Activated CD4-positive, CD25-positive, alpha-beta regulatory T cell treated with anti-CD3 and anti-CD28 coated beads, Interleukin-2, amount 50 U/mL, for 16 hours (primary cell): ENCODE measurements at places on chromosomes 5 and 9.

- no peak for DNase-seq
Observed at GRCh38 chr9:35914301-35914807, 5.1 kb downstream of the SPAAR start.

GRCh38 chr5:135488727-135489465 lies 36.7 kb upstream of the TIFAB start:
- DNase-seq = no peak

DNA sequence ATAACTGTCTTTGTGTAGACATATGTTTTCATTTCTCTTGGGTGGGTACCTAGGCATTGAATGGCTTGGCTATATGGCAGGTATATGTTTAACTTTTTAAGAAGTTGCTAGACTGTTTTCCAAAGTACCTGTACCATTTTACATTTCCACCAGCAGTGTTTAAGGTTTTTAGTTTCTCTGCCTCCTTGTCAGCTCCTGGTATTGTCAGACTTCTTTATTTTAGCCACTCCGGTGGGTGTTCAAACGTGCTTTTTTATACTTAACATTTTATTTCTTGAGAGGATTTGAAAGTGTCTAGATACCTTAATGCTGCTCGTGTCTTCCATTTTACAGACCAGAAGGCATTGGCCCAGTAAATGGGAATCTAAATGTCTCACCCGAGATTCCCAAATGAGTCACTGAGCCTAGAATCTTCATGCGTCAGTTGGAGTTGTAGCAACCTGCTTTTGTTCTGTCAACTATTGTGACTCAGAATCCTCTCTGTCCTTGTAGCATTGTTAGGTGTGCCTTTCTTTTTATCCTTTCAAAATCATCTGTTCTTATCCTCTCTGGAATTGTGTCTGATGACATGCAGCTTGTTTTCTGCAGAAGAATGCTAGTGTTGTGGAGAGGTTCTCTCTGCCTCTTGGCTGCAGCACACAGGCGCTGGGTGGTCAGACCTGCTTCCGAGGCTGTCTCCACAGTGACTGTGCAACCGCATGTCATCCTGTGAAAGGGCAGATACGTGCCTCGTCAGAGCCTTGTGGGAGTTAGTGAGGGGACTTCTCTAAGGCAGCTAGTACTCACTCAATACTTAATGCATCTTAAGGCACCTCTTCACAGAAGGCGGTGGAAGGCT lies 291.8 kb downstream of the AOPEP start:
- DNase-seq = no peak

DNA sequence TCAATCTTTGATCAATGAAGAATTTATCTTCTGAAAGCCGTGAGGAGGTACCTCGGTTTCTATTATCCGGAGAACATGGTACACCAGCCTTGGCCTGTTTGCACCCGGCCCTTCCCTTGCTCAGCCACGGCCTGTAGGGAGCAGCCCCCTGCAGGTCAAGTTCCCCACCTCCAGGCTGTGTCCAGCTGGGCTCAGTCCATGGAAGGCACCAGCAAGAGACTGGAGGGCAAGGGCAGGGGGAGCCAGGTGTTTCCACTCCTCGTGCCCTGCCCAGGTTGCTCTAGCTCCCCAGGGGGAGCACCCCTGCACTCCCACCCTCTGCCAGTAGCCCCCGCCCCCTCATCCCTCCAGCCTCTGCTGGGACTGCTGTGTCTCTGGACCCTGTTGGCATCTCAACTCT lies 87.3 kb upstream of the ADAMTS2 start:
- DNase-seq = no peak

DNA sequence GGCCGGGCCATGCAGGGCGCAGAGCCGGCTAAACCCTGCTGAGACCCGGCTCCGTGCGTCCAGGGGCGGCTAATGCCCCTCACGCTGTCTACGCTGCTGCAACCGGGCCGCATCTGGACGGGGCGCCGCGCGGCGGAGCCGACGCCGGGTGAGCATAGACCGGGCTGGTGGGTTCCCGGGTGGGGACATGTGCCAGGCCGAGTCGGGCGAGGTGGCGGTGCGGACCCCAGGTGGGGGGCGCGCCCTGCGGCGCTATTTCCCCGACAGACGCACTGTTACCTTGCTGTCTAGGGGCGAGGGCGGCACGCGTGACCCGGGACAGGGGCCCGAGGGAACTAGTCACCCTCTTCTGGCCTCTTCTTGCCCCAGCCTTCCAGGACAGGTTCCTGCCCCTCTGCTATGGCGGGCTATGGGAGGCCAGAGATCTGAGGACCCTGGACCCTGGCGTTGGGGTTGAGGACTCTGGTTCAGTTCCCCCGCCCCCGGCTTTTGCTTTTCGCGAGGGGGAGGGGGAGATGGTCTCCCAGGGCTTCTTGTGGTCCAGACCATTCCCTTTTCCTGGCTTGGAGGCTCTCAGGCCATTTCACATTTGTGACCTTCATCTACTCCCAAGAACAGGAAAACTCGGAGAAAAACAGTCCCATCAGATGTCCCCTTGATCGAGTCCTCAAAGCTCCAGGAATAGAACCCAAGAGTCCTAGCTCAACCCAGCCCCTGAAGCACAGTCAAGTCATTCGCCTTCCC lies 536 bp downstream of the SLC27A4 start:
- no peak for DNase-seq

DNA sequence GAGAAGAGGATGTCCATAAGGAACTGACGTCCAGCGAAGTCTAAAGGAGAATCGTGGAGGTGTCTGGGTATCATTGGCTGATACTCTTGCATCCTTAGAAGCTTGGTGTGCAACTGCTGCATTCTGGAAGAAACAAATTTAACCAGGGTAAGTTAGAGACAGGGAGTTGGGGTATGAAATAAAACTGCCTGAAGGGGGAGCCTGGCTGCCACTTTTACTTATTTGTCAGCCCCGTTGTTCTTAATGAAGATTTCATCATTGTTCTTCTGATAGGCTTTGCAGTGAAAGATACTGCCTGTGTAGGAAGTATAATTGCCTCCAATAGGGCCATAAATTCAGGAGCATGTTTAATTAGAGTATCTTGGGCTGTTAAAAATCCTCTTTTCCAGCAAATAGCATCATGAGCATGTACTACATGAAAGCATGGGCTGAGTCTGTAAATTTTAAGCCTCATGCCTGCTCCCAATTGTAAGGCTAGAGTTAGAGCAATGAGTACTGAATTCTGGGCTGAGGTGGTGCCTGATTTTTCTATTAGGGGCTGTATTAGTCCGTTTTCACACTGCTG lies 1264.5 kb upstream of the ACO1 start:
- no peak for DNase-seq

GRCh38 chr5:5751498-5751897 lies 329.0 kb downstream of the ICE1 start:
- no peak for DNase-seq

DNA sequence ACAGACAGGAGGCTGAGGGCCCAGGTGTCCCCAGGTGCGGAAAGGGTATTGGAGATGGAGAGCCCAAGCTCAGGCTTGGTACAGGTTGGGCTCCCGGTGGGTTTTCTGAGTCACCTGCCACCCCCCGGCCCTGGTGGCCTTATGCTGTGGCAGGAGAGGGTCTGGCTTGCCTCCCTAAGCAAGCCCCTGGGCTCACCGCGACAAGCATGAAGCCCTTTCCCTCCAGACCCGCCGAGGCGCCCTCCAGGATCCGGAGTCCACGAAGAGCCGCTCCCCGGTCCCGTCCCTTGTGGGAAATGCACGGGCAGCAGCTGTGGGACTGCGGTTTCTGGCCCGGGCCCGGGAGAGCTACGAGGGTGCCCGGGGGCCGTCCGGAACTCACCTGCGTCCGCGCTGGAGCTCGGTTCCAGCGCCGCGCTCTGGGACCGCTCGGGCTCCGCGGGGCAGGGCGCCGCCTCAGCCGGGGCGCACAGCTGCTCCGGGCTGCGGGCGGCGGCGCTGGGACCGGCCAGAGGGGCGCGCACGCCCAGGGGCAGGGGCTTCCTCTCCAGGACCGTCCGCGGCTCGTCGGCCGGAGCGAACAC lies 757 bp downstream of the SAPCD2 start:
- no peak for DNase-seq

- DNase-seq = no peak
Observed at GRCh38 chr5:68343421-68343826, 127.9 kb downstream of the PIK3R1 start.

GRCh38 chr5:133845271-133845670 lies 123.2 kb downstream of the C5orf15 start:
- DNase-seq = no peak

- DNase-seq = peak; percentile 10
Observed at GRCh38 chr5:176810081-176810597, at the start of gene UNC5A. Gene UNC5A (plus strand): TSS chr5:176810559. CDS start chr5:176810751, 192 bp downstream.

GRCh38 chr5:43007911-43008362 lies 32.2 kb downstream of the ANXA2R start:
- peak; percentile 56 for DNase-seq

DNA sequence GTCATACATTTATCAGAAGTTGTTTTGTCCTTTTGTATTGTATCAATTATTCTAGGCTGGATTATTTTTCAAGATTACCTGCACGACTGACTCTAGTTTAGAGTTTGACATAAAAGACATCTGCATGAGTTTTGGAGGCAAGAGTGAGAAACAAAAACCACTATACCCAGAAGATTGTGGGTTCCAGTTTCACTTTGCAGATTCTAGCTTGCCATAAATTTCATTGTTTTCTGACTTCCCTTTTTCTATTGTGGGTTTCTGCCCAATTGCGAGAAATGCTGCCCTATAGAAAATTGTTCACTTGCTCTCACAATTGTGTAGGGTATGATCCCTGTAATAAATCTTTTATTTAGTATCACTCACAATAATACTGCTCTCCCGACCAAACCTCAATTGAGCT lies 1043.4 kb upstream of the CDH10 start:
- DNase-seq = no peak
